ENCODE measurements at places on chromosomes 16 and 17.

DNA sequence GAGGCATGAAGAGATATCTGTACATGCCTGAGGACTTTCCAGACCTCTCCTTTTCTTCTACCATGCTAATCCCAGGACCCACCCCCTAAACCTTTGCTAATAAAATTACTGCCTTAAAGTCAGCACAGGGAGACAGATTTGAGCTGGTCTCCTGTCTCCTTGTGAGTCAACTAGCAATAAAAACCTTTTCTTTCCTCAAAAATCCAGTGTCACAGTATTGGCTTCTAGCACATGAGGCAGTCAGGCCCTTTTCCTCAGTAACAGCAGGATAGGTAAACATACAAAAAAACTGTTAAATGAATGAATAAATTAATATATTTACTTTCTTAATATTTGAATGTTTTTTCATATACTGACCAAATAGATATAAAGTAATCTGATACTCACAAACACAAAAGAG lies 41.3 kb downstream of the ABCA10 start:
- no peak for DNase-seq

DNA sequence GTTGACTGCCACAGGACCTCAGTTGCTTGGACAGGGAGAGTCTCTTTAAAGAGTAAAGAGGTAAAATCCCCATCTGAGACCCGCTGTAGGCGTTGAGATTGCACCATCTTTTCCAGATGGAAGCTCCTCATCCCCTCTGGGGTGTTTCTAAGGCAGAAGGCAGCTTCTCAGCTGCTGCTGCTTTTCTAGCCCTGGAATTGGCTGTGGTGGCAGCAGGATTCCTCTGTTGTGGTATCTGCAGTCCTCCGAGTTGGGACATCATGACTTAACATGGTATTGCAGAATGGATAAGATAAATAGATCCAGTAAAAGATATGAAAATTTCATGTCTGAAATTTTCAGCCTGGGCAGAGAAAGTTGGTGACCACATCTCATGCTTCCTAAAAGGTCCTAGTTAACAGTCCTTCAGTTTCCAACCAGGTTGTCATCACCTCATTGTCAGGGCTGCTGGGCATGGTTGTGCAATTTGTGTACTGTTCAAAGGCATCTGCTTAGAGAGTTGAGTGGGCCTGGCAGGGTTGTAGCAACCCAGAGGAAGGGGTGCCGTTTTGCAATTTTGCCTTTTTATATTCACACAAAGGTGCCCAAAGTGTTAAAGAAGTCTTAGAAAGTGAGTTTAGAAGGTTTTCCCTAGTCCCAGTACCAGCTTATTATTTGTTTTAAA lies 150.4 kb downstream of the SPECC1 start:
- no peak for DNase-seq

DNA sequence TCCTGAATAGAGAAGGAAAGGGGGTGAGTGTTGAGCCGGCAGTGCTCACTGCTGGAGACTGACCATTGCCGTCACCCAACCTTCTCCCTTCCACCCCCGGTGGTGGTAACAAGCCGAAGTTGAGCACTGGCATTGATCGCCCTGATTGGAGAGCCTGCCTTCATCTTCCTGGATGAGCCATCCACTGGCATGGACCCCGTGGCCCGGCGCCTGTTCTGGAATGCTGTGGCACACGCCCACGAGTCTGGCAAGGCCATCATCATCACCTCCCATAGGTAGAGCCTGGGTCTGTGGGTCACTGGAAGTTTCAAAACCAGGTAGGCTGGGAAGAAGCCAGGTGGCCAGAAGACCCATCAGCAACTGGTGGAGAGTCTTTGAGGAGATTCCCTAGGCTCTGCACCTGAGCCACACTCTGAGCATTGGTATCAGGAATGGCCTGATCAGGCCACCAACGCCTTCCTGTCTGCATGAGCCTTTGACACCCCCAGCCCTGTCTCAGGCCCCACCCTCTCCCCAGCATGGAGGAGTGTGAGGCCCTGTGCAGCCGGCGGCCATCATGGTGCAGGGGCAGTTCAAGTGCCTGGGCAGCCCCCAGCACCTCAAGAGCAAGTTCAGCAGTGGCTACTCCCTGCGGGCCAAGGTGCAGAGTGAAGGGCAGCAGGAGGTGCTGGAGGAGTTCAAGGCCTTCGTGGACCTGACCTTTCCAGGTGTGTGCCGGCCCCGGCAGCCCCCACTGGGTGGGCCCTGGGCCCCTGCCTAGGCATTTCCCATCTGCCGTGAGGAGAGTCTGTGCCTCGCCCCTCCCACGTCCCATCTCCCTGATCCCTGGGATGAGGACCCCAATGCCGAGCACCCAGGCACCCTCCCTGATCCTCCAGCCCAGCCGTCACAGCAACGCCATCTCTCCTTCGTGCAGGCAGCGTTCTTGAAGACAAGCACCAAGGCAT lies 4.9 kb upstream of the CCNF start:
- no peak for DNase-seq

- DNase-seq, result peak; percentile 99
Measured at GRCh38 chr16:3123986-3124886, 10.6 kb upstream of the ZNF213 start.

DNA sequence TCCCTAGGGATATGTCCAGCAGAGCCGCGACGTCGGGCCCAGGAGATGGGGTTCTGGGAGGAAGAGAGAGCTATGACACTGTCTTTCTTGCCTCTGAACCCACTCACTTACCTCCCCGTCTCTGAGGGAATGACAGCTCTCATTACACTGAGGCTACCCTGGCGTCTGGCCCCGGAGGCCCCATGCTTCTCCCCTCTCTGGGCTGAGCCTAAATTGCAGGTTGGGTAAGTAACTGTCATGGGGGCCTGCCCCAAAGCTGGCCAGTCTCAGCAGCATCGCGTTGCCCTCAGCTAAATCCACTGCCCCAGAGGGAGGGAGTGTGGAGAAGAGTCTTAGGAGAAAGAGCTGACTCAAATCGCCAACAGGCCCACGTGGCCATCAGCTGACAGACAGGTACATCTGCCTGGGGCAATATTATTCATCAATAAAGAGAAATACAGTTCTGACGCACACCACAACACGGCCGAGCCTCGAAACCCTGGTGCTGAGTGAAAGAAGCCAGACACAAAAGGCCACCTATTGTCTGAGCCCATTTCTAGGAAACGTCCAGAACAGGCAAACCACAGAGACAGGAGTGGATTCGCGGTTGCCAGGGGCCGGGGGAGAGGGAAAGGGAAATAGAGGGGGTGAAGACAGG lies 156.4 kb downstream of the C16orf95 start:
- DNase-seq, result no peak

DNA sequence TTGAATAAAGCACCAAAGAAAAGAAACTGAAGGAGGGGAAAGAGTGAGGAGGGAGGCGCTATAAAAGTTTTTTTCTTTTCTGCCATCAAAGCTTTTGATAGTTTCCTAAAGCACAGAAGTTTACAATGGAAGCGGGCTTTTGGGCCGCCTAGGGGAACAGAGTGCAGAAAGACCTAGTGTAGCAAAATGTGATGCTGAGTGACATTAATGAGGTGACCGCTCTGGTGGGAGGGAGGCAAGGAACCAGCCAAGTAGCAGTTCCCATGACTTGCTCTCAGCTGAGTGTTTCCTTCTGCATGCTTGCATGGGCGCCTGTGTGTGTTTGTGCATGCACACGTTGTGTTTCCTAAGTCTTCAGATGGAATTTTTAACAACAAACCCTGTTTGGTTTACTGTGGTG lies 15.5 kb downstream of the MSI2 start:
- DNase-seq, result no peak

DNA sequence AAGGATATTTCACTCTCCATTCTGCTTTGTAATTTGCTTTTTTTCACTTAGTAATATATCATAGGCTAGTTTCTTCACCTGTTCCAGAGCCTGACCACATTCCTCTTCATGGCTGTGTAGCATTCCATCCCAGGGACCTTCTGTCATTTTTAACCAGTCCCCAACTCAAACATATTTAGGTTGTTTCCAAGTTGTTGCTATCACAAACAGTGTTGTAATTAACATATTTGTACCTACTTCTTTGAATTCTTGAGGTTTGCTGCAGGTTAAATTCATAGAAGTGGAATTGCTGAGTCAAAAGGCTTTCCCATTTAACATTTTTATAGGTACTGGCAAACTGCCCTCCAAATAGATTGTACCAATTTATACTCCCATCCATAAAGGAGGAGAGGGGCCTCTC lies 65.1 kb upstream of the MED9 start:
- DNase-seq, result no peak

GRCh38 chr17:63714550-63715277 lies 14.8 kb upstream of the LIMD2 start:
- DNase-seq, result no peak

DNA sequence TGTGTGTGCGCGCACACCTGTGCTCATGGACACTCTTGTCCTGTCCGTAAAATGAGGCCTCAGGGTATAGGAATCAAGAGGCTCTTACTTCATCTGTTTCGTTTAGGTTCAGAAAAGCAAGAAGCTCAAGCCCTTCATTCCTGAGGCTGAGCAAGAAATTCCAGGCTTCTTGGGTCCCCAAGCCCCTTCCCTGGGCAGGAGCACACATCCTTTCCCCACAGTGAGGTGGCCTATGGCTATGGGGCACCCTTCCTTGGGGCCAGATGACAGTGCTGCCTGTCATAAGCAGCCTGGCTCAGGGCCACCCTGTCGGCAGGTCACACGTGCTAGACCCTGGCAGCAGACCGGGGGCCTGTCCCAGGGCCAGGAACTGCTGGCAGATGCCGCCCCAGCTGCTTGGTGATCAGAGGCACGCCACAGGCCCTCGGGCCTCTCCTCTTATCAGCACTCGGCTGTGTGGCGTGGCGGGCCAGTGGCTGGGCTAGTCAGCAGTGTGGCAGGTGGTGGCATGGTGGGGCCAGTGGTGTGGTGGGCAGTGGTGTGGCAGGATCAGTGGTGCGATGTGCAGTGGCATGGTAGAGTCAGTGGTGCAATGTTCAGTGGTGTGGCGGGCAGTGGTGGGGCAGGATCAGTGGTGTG lies 50.2 kb downstream of the NKD1 start:
- DNase-seq, result no peak

DNA sequence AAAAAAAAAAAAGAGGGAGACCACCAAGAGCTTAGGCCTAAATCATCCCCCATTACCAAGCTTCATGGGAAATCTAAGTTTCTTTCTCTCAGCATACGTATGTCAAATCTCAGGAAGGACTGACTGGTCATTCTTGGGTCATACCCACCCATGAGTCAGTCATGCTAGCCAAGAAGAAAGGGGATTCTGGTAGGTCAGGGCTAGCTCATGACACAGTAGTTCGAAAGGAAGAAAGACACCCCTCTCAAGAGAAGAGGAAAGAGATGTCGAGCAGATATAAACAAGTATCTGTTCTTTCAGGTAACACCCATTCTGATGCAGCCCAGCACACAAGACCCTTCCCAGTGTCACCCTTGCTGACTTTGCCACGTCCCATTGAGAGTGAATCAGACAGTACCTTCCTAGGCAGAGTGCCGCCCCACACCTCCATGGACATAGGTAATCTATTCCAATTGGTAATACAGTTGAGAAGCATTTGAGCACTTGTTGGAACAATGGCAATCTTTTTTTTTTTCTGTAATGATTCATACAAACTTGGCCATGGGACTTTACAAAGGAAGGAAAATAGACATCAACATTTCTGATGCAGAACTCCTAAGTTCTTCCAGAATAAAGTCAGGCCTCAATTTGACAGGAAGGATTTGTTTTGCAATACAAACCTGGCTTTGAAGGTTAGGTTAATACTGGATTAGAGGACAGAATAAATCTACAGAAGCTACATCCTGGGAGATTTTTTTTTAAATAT lies 38.2 kb downstream of the COPRS start:
- DNase-seq, result no peak

DNA sequence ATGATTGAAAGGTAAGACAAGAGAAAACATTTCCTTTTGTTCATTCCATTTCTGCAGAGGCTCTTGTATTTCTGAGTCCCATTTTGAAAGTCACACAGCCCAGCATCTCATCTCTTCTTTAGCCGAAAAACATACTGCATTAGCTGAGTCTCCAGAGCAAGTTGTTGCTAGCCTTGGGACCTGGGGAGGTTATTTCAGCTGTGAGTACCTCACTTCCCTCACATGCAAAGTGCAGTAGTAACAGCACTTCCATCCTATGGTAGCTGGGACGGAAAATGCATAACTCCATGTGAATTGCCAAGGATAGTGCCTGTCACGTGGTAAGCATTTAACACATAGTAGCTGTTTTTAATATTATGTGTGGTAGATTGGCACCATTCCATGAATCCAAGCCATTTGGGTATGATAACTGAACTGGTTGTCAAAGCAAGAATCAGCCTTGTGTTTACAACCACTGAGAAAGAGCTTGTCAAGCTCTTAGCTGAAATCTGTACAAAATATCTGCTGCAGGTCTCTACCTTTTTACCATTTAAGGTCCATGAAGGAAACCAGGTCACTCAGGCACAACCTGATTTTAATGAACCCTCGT lies 345.7 kb downstream of the CDH13 start:
- no peak for DNase-seq

DNA sequence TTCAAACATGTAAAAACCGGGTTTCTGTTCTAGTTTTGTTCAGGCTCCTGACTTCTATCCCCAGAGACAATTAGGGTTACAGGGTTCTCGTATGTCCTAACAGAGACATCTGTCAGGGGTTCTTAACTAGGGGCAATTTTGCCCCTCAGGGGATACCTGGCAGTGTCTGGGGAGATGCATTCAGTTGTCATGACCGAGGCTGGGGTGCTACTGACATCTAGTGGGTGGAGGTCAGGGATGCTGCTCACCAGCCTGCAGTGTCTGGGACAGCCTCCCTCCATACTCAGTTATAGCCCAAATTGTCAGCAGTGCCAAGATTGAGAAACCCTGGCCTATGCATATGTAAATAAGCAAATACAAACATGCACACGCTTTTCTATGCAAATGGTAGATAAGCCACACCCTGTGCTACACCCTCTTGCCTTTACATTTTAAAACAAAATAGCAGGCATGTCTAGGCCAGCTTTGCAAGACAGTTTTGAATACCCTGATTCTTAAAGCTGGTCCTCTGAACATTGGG lies 37.4 kb downstream of the CLEC16A start:
- DNase-seq, result peak; percentile 75

DNA sequence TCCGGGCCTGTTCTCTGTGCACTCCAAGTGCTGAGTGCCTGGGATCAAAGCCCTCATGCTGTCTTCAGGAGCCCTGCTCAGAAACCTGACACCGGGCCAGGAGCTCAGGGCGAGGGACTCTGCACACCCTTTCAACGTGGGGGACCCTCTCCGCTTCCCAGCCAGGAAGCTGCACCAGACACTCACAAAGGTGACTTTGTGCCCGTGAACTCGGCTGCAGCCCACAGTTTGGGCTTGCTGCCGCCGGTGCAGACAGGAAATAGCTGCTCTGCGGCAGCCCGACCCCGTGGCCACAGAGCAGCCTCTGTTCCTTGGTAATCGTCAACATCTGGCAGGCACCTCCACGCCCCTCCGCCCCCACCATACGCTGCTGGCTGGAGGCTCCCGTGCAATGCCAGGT lies 93.4 kb upstream of the METRNL start:
- DNase-seq, result peak; percentile 85

- DNase-seq, result peak; percentile 34
Measured at GRCh38 chr17:47999582-47999981, 28.7 kb downstream of the CDK5RAP3 start.

GRCh38 chr17:69962436-69962995 lies 112.5 kb upstream of the KCNJ16 start:
- no peak for DNase-seq

- DNase-seq, result no peak
Measured at GRCh38 chr17:63735691-63736090, 5.9 kb downstream of the STRADA start.

GRCh38 chr16:79600638-79601091 lies at the start of gene MAF:
TSS of gene MAF (minus strand) at chr16:79600737. CDS start at chr16:79599902, 835 bp downstream.
- DNase-seq, result peak; percentile 88

- DNase-seq, result no peak
Measured at GRCh38 chr17:81428948-81429774, 33.9 kb downstream of the BAHCC1 start.

GRCh38 chr17:57867126-57867525 lies 17.3 kb upstream of the MRPS23 start:
- no peak for DNase-seq

GRCh38 chr17:57900991-57901743 lies 51.3 kb upstream of the MRPS23 start:
- DNase-seq, result no peak

All from activated CD8-positive, alpha-beta T cell treated with anti-CD3 and anti-CD28 coated beads, Interleukin-2, amount 10 ng/mL, durations not matched to agents 7 days and 5 days (primary cell).